ENCODE measurements at places on chromosomes 3 and 15.

DNA sequence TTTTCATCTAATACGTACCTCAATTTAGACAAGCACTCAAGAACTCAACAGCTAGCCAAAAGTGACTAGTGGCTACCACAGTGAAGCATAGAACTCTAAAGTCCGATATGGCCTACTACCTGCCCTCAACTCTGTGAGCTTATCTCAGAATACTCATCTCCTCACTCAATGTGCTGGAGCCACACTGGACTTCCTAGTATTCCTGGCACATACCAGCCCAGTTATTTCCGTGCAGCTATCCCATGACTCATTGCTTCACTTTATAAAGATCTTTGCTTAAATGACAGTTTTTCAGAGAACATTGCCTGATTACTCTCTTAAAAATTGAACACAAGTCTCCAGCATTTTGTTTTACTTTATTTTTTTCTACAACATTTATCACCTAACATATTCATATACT is 524.7 kb downstream of the PYDC2 start:
- ATAC-seq: no peak

DNA sequence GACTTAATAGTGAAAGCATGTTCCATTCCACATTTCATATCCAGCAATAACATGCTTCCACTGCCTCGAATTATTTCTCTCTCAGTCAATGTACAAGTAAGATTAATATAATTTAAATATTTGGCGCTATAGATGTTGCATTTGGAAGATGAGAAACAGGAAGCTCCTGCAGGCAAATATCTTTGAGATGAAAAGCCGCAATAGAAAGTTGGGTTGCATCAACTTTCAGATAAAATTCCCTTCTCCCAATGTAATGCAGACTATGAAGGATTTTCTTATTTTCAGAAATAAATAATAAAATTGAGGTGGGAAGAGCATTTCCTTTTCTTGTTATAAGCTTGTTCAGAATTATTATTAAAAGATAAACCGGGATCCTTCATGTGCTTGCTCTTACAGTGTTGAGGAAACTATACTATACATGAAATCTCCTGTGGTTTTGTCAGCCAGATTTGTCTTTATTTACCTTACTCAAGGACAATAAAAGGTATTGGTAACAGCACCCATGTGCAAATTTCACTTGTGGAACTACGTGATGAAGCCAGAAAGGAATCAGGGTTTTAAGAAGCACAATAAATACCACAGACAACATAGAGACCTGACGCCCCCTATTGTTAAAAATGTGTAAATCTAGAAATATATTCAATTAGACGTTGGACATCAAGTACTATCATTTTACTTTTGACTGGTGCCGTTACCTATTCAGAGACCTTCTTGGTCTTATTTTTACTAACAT is 307.0 kb downstream of the ARPP21 start:
- no peak for ATAC-seq

- ATAC-seq: no peak
Observed at GRCh38 chr3:175163686-175164085, 304.6 kb downstream of the NAALADL2 start.

GRCh38 chr3:39590806-39591205 is 123.3 kb downstream of the MOBP start:
- ATAC-seq: no peak

DNA sequence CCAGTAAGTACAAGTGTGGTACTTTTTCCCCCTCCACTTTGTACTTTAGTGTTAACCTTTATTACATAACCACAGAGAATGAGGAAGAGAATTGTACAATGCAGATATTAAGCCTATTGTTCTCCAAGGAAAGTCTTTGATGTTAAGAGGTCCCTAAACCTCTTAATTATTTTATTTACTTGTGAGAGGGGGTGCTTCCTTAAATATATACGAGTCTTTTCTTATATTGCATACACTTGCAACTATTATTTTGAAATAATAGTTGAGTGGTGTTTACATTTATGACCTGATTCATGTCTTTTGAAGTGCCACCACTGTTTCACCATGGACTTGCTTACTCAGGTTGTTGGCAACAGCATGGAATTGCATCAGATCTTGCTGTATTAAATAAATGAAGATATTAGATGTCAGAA is 10.1 kb downstream of the USP3 start:
- no peak for ATAC-seq

- ATAC-seq: no peak
Observed at GRCh38 chr3:178284181-178284580, 252.1 kb upstream of the KCNMB2 start.

- ATAC-seq: no peak
Observed at GRCh38 chr3:123075359-123075758, 8.5 kb downstream of the PDIA5 start.

GRCh38 chr3:46763178-46763577 is 45.5 kb upstream of the PRSS50 start:
- ATAC-seq: no peak

GRCh38 chr3:120418446-120418845 is 32.3 kb downstream of the FSTL1 start:
- ATAC-seq: no peak

DNA sequence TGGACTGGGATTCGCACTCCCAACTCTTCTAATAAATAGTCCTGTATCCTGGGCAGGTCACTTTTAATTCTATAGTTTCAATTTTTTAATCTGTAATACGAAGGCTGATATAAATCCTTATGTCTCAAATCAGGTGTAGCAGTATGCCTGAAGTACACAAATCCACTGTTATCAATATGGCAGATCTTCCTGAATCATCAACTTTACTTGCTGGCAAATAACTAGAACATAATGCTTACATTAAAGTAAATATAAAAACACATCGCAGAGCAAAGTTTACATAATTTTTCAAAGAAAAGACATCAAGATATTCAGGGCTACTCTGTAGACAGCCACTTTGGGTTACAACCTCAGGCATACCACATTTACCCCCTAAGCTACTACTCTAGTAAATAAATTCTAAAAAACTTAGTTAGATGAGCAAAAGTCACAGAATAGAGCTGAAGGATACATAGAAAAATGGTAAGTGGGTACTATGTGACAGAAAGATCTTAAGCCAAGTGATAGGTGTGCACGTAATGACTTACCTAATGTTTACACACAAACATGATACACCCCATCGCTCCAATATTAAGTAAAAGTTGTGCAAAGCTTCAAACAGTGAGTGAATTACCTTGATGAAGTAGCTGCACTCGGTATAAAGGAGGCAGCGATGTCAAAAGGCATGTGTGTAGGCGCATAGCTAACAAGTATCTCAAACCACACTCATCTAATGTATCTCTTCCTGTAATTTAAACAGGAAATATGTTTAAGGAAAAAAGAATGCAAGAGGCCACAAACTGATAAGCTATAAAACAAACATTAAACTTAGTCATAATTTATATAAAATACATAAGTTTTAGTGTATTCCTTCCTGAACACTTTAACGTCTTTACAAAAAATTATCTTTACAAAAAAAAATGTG is 127.9 kb downstream of the DMXL2 start:
- no peak for ATAC-seq

- peak; percentile 74 for ATAC-seq
Observed at GRCh38 chr3:143171141-143171980, 51.8 kb downstream of the CHST2 start.

DNA sequence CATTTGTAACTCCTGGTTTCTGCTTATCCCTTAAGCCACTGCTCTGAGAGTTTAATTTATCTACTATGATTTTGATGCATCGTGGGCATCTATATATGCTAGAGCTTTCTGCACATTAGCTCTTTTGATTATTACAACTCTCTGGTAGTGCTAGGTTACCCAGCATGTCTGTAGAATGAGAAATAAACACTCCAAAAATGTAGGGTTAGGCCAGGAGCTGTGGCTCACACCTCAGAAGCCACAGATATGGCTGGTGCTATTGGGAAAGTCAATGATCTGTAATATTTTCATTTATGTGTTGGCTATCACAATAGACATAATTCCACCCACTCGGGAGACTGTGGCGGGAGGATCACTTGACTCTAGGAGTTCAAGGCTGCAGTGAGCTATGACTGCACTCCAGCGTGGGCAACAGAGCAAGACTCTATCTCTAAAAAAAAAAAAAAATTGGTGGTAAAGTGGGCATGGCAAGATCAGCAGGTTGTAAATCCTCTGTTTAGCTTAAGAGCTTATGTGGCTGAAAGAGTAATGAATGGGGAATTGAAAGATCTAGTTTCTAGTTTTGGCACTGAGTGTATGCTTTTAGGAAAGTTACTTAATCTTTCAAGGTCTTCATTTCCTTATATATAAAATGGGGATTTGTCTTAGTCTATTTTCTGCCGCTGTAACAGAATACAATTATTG is 6.3 kb downstream of the TIGIT start:
- ATAC-seq: no peak

Measured in activated T-helper 17 cell treated with anti-CD3 and anti-CD28 coated beads, Interleukin-2, amount 50 U/mL, for 72 hours (primary cell).